Transverse colon (tissue), 4 donors: ENCODE measurements at places on chromosomes 6 and 20. TPM values are rescaled to one million over a fixed set of nuclear protein-coding genes. Genes with fewer than 3 reads are reported as not detected.

ENPP1 gene
- total RNA-seq = 22.1 TPM

OPN5 gene
- total RNA-seq = not detected

METTL24 gene
- 1.4 TPM for total RNA-seq

VGLL2 gene
- total RNA-seq = not detected

- no peak for DNase-seq
These were observed 600.4 kb downstream of the HTR1B start for GRCh38 chr6:76862936-76863335.
